Activated CD4-positive, alpha-beta T cell treated with anti-CD3 and anti-CD28 coated beads for 1 hour (primary cell): ENCODE measurements at places on chromosomes 5 and 9.

DNA sequence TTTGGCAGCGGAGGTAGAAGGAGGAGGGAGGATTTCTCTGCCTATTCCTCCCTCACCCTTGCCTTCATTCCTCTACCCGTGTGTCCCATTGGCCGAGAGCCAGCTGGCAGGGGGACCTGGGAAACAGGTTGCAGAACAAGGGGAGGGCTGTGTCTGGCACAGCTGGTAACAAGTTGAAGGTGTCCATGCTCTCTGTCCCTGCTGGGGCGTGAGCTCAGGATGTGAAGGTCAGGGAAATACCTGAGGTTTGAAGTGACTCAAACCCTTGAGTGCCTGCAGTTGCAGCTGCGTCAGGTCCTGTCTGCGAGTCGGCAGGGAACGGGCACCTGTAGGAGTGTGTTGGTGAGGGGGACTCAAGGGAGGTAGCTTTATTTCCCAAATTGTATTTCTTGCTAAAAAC lies 16.2 kb downstream of the MIGA2 start:
- DNase-seq = no peak

DNA sequence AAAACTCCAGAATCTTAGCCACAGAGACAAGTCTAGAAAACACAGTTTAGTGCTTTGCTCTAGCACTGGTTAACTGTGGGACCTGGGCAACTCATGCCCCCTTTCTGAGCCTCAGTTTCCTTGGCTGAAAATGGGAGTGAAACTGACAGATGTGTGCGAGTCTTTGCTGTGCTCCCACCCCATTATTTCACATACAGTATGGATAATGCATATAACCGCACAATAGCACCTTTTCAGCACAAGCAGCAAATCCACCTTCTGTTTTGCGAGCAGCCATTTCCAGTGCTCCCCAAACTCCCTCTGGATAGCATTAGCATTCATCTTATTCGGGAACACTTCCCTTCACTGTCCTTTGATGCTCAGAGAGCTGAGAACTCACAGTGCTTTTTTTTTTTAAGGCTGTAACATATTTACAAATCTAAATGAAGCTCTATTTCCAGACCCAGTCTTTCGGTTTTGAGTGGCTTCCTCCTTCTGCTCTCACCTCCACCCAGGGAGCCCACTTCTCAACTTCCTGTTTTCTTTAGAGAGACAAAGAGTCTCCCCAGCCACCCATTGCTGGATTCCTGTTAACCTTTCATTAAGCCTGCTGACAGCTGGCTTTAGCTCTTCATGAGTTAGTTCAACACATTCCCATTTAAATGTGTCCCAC lies 49.2 kb downstream of the TIMD4 start:
- no peak for DNase-seq

DNA sequence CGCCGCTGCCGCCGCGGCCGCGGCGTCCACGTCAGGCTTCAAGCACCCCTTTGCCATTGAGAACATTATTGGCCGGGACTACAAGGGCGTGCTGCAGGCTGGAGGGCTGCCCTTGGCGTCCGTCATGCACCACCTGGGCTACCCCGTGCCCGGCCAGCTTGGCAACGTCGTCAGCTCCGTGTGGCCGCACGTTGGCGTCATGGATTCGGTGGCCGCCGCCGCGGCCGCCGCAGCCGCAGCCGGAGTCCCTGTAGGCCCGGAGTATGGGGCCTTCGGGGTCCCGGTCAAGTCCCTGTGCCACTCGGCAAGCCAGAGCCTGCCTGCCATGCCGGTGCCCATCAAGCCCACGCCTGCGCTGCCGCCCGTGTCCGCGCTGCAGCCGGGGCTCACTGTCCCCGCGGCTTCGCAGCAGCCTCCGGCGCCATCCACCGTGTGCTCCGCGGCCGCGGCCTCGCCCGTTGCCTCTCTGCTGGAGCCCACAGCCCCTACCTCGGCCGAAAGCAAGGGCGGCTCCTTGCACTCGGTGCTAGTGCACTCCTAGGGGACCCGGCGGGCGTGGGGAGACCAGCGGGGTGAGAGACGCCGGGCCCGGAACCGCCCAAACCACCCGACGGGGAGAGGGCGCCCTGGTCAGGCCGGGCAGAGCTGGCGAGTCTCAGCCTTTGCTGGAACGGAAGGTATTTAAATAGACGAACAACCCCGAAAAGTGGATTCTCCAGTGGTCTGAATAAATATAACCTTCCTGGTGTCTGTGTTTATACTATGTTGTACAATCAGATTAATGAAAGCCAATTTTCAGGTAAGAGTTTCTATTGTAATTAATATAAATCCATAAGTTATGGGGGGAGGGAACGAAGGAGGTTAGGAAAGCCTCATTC lies 1.2 kb downstream of the FOXB2 start:
- no peak for DNase-seq

- DNase-seq = no peak
These were observed 7.0 kb downstream of the PDE6A start for GRCh38 chr5:149937610-149938009.

- no peak for DNase-seq
These were observed 13.1 kb upstream of the MSH3 start for GRCh38 chr5:80641353-80641752.

DNA sequence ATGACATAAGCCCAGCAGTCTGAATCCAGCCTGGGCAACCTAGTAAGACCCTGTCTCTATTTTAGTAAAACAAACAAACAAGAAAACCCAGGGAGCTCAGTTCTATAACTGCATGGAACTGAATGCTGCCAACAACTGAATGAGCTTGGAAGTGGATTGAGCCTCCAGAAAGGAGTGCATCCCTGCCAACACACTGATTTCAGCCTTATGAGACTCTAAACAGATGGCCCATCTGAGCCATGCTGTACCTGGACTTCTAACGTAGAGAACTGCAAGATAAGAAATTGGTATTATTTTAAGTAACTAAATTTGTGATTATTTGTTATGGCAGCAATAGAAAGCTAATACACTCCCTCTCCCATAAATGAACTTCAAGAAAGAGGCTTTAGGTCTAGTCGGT lies 150.4 kb upstream of the RAI14 start:
- DNase-seq = no peak

GRCh38 chr5:137186759-137187461 lies 312.2 kb downstream of the SPOCK1 start:
- no peak for DNase-seq
